ENCODE measurements at places on chromosomes 6 and 20.

DNA sequence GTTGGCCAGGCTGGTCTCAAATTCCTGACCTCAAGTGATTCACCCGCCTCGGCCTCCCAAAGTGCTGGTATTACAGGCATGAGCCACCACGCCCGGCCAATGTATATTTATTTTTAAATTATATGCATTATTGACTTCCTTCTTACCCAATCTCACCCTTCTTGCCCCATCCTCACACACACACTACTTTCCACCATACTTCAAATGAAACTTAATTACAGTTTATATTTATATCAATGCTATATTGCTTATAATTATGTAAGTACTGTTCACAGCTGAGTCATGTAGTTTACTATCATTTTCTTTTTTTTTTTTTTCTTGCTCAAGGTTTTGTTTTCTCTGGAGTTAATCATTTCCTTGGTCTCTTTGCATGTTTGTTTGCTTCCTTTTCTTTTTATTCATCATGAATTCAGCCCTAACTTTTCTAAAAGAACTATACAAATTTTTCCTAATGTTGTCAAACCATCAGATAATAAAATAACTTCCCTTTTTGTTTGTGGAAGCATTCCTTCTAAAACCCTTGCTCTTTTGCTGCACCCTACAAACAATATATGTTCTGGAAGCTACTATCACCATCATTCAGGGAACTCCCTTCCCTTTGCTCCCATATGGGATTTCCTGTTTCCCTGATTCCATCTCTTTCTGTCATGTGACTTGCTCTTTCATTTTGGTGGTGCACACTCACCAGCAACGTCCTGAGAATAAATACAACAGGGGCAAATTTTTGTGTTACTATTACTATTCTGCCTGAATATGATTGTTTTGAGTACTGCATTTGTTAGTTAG is 201.7 kb upstream of the SASH1 start:
- no peak for DNase-seq

DNA sequence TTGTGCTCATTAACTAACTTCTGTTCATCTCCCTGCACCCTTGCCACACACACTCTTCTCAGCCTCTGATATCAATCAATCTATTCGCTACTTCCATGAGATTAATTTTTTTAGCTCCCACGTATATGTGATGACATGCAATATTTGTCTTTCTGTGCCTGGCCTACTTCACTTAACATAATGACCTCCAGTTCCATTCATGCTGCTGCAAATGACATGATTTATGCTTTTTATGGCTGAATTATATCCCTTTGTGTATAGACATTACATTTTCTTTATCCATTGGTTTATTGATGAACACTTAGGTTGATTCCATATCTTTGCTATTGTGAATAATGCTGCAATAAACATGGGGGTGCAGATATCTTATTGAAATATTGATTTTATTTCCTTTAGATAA is 50.8 kb upstream of the SPTLC3 start:
- no peak for DNase-seq

- DNase-seq: no peak
Observed at GRCh38 chr20:18857640-18858039, 44.1 kb downstream of the SCP2D1 start.

GRCh38 chr6:29589423-29590048 is 4.6 kb downstream of the OR2H2 start:
- DNase-seq: peak; percentile 46

- DNase-seq: no peak
Observed at GRCh38 chr6:1055015-1055921, 256.6 kb upstream of the FOXQ1 start.

DNA sequence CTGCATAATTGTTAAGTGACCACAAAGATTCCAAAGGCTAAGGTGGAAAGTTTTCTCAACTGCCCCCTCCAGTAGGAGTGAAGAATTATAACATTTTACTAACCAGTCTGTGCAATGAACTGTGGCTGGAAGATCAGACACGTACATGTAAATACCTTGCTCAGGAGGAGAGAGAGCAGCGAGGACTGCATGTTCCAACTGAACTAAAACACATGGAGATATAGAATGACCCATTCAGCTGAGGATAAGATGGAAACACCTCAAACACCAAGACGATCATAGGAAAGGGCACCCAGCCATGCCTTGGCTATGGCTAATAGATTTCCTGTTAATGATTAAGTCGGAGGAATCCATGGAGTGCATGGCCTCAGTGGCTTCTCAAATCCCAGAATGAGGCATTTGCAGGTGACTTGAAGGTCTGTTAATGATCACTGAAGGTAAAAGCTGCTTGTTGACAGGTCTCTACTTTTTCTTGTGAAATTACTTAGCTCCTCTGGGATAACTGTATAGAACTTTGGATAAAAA is 875.6 kb downstream of the TFAP2A start:
- no peak for DNase-seq

All from GM19239 (cell line).